ENCODE measurements at places on chromosomes 2 and 18.

DNA sequence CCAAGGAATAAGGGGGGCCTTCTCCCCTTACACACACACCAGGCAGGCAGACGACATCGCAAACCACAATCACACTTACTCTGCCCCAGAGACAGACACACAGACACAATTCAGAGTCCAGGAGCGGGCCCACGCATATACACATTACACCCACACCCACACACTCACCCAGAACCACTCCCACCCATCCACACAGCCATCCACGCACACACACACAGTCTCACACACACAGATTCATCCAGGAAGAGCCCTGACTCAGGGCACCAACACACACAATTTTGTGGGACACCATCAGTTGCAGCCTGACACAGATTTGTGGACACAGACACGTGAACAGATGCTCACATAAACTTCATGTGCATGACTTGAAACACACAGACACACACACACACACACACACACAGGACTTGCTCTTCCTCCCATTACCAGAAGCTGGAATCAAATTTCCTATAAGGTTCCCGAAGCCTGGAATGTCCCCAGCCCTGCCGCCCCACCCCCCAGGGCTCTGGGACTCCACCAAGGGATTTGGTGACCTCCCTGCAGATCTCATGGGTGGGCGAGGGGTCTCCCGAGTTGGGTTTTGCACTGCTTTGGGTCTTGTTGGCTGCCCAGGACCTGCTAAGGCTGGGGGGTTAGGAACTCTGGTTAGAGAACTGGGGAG lies 23.5 kb downstream of the TNS1 start:
- no peak for DNase-seq

DNA sequence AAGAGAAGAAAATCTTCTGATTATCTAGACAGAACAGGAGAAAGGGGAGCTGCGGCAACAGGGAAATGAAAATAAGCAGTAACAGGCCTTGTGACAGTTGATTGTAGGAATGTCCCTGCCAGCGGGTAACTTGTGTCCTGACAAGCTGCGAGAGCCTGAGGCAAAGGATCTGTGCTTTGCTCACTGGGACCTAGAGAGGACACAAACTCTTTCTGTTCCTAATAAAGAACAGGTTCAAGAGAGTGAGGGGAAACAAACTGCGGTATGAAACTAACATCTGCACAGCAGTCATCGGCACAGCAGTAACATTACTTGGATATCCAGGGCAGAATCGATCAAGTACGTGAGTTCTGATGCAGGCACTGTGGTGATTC lies 103.7 kb upstream of the THOC1 start:
- DNase-seq, result no peak

- DNase-seq, result no peak
These were observed 139.3 kb upstream of the DOK6 start for GRCh38 chr18:69261406-69261805.

GRCh38 chr2:218856167-218856895 lies 3.3 kb upstream of the WNT6 start:
- DNase-seq, result no peak

GRCh38 chr2:39512941-39513340 lies 75.9 kb upstream of the MAP4K3 start:
- no peak for DNase-seq

DNA sequence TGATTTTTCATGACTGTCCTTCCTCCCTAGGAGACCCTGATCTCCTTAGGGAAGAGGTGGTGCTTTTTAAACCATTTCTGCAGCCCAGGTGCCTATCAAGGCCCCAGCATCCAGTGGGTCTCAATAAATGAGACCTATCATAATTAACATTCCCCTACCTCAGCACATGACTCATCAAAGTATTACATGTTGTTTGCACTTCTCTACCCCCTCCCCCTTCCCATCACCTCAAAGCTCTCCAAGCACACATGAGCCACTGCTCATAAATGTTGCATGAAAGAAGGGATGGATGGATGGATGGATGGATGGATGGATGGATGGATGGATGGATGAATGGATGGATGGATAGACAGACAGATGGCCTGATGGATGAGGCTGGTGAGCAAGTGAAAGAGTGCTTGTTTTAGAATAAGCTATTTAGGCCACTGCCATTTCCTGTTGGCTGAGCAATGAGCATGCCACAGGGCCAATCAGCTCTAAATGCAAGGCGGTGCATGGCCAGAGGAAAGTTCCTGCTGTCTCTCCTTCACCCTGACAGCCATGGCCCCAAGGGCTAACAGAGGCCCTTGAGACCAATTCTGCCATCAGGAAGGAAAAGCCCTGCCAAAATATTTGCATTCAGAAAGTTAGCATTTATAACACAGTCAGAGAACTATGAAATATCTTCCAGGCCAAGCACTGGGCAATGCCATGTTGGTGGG lies 20.9 kb upstream of the STEAP3 start:
- no peak for DNase-seq

GRCh38 chr2:196284866-196285557 lies 113.6 kb upstream of the STK17B start:
- DNase-seq, result no peak

DNA sequence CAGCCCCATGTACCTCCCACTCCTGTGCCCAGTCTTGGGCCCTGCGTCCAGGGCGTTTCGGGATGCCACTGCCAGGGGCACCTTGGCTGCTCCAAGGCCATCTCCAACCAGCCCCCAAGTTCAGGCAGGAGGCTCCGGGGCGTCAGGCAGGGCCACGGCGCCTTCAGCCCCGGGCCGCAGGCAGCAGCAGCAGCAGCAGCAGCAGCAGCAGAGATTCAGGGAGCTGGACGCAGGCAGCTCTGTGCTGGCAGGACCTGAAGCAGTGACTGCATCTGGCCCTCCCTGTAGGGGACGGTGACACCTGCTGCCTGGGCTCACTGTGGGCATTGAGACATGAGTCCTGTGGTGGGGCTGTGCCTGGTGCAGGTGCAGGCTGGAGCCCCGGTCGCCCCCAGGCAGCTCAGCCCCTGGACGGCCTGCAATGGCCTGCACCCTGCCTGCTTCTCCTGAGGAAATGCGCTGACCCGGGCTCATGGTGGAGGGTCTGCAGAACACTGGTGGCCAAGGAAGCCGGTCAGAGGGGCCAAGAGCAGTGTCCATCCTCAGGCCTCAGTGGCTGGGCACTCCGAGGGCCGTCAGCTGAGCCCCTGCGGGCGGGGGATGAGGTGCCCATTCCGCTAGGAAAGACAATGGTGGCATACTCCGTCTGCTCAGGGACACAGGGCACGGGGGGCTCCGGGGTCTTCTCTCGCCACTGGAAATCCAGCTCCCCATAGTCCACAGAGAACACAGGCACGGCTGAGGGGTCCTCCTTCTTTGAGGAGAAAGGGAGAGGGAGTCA lies 8.0 kb downstream of the PDCD1 start:
- no peak for DNase-seq

GRCh38 chr2:74440378-74441169 lies 1.2 kb downstream of the RTKN start:
- no peak for DNase-seq

DNA sequence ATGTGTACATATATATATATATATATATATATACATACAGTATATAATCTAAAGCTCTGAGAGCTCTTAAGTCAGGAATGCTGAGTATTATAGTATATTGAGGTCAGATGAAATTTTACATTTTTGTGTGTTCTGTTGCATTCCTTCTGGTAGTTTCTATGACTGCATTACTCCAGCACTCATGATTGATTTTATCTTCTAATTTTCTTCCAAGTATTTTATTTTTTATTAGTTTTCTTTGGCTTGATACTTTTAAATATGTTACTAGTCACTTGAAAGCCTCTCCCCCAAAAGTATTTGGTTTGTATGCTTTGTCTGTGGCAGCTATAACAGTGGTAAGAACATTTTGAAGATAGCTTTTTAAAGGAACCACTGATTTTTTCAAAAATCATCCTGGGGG lies 25.0 kb downstream of the METTL21A start:
- DNase-seq, result no peak

GRCh38 chr18:23752363-23752762 lies 63.1 kb downstream of the LAMA3 start:
- DNase-seq, result no peak

DNA sequence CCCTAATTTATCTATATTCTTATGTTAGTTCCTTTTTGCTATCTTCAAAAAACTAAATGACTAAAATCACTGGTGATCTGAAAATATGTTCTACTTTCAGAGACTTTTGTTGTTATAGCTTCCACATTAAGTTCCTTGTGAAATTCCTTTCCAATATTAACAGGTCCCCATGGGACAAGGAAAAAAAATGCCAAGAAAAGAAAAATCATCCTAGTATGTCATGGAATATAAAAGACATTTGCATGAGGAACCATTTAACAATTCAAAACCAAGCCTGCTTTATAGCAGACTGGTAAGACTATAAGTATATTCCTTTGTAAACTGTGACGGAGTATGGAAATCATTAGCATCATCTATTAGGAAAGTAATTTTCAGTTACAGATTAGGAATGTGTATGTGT lies 48.1 kb downstream of the COBLL1 start:
- no peak for DNase-seq

- DNase-seq, result no peak
These were observed 10.2 kb downstream of the AFTPH start for GRCh38 chr2:64534363-64534762.

DNA sequence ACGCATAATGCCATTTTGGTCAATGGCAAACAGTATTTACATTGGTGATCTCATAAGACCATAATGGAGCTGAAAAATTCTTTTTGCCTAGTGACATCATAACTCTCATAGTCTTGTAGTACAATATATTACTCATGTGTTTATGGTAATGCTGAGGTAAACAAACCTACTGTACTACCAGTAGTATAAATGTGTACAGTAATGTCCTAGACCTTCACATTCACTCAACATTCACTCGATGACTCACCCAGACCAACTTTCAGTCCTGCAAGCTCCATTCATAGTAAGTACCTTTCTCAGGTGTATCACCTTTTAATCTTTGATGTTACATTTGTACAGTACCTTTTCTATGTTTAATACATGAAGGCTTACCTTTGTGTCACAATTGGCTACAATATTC lies 558.2 kb upstream of the PIK3C3 start:
- DNase-seq, result no peak

All from AG09319 (cell line).